Psoas muscle (tissue), 8 donors: ENCODE measurements at places on chromosomes 5 and 9. TPM values are rescaled to one million over a fixed set of nuclear protein-coding genes. Genes with fewer than 3 reads are reported as not detected.

PRSS3 gene
- not detected for total RNA-seq

DNA sequence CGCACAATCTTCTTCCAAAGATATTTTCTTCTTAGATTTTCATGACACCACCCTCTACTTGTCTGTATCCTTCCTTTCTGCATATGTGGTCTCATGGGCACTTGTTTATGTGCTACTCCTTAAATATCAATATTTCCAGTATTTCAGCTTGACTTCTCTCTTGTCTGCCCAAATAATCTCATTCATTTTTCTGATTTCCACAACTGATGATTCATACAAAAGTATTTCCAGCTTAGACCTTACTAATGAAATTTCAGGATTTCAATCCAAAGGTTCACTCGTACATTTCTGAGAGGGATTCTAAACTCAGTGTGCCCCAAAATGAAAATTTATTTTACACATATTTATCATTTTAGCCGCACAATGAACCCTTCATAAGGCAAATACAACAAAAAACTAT is 928.9 kb upstream of the C9orf72 start:
- DNase-seq = no peak

DNA sequence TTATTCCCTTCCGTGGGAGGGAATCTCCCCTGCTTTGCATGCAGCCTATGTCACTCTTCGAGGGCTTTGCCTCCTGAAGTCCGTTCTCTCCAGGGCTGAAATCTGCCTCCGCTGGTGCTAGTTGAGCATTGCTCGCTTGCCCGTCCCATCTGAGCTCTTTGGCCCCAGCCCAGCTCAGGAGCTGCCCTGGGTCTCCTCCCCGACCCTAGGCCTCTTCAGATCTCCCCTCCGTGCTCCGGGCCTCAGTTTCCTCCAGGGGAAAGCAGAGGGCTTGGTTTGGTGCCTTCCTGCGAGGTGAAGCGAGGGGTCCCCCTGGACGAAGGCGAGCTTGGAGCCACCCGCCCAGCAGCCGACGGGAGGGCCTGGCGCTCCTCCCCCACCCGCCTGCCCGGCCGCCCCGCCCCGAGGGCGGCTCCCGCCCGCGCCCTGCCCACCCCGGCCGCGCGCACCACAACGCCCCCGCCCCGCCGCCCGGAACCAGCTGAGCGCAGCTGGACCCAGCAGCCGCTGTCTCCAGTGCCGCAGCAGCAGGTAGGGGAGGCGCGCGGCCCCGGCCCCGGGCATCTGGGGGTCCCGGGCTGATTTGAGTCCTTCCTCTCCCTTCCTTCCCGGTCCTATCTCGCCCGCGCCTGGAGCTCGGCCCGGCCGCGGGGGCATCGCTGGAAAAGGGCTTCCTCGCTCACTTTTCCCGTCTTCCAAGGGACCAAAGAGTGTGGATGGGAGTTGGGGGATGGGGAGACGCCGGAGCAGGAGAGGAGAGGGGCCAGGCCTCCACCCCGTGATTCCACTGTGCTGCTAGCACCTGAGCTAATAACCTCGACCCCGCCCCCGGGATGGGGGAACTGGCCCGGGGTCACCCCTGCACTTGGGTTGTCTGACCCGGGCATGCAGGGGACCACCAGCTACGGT is at the start of gene GSN:
Gene GSN, plus strand, starts transcription at position 474 of the 909 bp plus-strand sequence. CDS start 33,810 bp downstream, outside the sequence.
- DNase-seq = peak; percentile 85

ADGRD2 gene
- total RNA-seq = not detected

- DNase-seq = no peak
Measured at GRCh38 chr5:76099286-76099702, 16.1 kb downstream of the SV2C start.

- DNase-seq = no peak
Measured at GRCh38 chr9:2726650-2727340, 9.5 kb downstream of the KCNV2 start.

LCN1 gene
- total RNA-seq = not detected

GRCh38 chr5:137442660-137443059 is 56.5 kb downstream of the SPOCK1 start:
- DNase-seq = no peak

DNA sequence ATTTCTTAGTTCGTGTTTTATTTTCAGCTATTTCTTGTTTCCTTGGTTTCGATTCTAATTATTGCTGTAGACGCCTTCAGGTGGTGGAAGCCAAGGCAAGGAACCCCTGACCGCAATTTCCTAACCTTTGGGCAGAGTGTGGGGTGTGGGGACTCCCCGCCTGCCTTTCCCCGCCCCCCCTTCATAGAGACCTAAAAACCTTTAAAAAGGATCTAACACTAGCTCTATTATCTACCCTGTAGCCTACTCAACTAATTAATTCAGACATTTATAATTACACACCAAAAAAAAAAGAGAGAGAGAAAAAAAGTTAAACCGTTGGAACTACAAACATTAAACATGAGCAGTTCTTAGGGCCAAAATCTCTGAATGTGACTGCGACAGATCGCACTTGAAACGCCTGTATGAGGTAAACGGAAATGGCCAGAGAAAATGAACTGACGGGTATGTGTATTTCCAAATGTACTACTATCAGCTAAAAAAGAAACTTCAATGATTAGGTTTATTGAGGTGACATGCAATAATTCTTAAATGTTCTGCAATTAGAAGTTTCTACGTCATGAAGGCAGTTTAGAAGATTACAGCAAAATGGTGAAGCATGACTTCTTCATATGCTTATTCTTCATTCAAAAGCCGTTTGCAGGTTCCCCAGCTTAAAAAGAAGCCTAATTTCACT is 19.0 kb upstream of the FER start:
- no peak for DNase-seq

GRCh38 chr9:130938652-130939404 is at the start of gene FIBCD1:
TSS of gene FIBCD1 (minus strand) at chr9:130939247. CDS start at chr9:130938607, 640 bp downstream.
- no peak for DNase-seq

DNA sequence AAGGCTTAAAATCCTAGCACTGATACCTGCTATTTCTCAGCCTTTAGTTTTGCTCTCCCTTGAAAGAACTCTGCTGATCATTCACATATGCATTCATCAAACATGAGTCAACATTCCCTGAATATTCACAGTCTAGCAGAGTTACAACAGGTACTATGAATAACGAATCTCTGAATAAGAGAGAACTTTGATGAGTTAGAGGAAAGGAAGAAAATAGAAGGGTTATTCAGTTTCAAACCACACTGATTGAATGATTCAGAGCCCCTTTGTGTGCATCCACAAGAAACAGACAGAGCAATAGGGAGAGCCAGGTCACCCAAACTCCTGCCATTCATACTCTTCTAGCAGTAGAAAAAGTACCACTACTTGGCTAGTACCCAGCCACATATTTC is 36.0 kb downstream of the FOXD1 start:
- DNase-seq = no peak

C9 gene
- not detected for total RNA-seq

LCN12 gene
- total RNA-seq = not detected

DNA sequence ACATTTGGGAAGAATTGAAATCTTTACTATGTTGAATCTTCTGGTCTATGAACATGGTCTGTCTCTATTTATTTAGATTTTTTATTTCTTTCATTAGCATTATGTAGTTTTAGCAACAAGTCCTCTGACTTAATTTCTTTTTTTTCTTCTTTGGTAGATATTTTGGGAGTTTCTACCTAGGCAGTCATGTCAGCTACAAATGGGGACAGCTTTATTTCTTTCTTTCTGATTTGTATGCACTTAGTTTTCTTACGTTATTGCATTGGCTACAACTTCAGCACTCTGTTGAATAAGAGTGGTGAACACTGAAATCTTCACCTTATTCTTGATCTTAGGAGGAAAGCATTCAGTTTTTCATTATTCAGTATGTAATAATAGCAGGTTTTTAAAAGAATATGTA is 33.5 kb downstream of the SMC5 start:
- DNase-seq = no peak

MTRR gene
- total RNA-seq = 63.3 TPM

DNA sequence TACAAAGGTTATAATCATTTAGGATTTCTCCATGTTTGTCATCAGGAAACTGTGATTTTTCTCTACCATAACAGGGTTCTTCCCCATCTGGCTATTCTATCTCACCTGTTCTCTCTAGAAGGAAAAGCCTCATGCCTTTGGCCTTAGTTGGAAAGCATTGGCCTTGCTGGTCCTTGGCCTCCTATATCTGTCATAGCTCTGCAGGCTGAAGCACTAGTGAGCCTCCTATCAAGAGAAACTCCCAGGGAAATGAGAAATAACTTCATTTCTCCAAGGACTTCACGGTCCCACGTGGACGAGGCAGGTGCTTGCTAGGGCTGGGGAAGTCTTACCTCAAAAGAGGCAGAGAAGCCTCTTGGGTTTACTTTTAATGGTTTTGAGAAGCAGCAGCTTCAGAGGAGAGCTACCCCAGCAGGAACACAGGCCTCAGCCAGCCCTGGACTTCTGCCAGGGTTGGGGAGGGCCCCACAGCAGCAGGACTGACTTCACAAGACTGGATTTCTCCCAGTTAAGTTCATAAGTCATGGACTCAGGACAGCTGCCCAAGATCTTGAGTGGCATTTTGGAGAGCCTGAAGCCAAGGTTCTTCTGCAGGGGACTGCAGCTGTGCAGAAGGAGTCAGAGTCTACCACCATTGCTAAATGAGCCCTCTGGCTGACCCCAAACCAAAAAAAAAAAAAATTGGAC is 15.8 kb upstream of the PSAT1 start:
- DNase-seq = peak; percentile 70

SLC45A2 gene
- total RNA-seq = not detected

FBXL17 gene
- 33.1 TPM for total RNA-seq

MPDZ gene
- 42.8 TPM for total RNA-seq

- DNase-seq = no peak
Measured at GRCh38 chr9:112496074-112496722, 9.6 kb downstream of the KIAA1958 start.

DNA sequence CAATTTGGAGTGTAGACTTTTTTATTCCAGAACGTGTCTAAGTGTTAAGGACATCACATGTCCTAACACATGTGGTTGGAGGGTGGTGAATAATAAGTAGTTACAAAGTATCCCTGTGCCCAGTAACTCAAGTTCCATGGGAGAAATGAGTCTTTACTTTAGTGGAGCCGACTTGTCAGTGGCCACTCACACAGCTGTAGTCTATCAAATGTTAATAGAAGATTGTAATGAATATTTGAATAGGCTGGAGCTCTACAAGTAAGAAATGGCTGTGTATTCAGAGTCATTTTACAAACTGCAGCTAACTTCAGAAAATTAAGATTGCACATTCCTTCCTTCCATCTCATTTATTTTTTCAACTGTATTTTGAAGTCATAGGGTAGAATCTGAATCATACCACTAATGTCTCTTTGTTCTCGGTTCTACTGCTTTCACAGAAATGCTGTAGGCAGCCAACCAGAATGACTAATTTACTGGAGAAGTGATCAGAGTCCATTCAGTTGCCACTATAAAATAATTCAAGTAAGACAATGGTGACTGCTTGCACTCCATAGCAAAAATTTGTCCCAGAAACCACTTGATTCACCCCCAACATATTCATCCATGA is 394.8 kb downstream of the NR2F1-AS1 start:
- DNase-seq = no peak

DNA sequence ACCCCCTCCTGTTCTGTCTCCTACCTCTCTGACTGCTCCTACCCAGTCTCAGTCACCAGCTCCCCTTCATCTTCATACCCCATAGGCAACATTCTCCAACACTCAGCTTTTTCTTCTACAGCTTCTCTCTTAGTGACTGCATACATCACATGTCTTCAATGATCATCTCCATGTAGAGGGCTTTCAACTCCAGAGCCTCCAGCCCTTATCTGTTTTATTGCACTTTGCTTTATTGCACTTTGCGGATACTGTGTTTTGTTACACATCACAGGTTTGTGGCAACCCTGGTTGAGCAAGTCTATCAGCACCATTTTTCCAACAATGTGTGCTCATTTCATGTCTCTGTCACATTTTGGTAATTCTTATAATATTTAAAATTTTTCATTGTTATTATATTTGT is 230.7 kb downstream of the DEPDC1B start:
- no peak for DNase-seq

DNA sequence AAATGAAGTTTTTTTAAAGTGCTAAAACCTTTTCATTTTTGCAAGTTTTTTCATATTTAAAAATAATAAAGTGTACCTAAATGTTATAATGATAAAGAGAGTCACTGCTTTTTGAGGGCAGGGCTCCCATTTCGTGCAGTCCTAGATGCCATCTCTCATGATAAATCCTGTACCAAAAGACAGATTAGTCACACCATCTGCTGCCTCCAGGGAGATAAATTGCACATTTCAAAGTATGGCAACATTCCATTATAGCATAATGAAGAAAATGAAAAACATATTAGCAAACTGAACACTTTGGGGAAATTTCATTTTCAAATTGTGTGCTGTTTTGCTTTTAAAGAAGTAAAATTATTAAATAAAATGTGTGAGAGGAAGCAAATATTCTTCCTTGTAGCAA is 257.2 kb downstream of the KIAA0825 start:
- DNase-seq = no peak

ADAM19 gene
- total RNA-seq = 4.5 TPM
